ENCODE measurements at places on chromosomes 4 and X.

GRCh38 chr4:89293299-89293698 is 14.3 kb downstream of the GPRIN3 start:
- no peak for ATAC-seq

DNA sequence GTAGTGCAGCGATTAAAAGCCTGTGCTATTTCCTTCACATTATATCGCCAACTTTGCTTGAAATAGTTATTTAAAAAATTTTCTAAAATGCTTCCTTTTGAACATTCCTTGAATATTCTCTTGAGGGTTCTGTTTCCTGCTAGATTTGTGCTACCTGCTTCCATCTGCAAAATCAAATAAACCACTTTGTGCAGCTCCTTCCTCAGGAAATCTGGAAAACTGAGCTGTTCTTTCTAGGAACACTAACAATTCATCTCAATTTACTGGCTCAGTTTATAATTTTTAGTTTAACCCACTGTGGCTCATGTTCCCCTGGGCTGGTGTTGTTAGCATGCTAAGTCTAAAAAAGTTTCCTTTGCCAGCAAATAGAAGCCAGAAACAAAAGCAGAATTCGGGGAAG is 88.1 kb upstream of the LCORL start:
- no peak for ATAC-seq

DNA sequence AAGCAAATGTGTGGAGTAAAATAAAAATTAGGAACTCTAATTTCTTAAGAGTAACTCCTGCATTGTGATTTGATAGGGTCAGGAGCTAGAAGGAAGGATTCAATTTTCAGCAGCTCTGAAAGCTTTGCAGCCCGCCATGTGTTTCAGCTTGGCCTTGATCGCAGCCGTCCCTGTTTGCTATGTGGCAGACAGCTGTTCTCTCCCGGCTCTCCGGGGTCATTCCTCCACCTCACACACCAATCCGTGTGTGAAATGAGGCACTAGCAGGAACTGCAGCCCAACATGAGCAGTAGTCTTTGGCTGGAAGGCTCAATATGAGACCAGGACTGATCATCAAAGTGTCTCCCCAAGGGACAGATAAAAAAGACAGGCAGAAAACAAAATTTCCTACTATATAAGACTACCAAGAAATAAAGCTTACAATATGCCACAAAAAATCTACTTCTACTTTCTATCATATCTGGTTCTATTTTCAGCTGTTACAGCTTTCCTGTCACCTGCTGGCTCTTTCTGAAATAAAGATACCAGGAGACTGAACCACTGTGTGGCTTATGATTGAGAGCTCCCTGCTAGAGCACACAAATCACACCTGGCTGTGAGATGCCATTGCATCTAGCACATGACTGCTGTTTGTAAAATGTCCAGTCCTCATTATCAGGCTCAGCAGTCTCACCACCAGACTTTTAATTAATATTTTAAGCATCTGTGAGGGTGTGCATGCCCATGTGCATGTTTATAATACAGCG is 44.1 kb upstream of the SEC24B start:
- peak; percentile 56 for ATAC-seq

- ATAC-seq, result no peak
Observed at GRCh38 chr4:5021546-5021945, 2.3 kb upstream of the CYTL1 start.

- ATAC-seq, result no peak
Observed at GRCh38 chrX:35166023-35166422, 223.4 kb downstream of the FAM47B start.

DNA sequence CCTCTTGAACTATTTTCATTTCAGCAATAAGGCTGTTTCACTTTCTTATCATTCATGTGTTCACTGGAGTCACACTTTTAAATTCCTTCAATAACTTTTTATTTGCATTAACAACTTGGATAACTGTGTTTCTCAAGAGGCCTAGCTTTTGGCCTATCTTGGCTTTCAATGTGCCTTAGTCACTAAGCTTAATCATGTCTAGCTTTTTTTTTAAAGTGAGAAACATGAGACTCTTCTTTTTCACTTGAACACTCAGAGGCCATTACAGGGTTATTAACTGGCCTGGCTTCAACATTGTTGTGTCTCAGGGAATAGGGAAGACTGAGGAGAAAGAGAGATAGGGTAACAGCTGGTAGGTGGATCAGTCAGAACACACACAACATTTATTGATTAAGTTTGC is 64.0 kb upstream of the VCX2 start:
- no peak for ATAC-seq

DNA sequence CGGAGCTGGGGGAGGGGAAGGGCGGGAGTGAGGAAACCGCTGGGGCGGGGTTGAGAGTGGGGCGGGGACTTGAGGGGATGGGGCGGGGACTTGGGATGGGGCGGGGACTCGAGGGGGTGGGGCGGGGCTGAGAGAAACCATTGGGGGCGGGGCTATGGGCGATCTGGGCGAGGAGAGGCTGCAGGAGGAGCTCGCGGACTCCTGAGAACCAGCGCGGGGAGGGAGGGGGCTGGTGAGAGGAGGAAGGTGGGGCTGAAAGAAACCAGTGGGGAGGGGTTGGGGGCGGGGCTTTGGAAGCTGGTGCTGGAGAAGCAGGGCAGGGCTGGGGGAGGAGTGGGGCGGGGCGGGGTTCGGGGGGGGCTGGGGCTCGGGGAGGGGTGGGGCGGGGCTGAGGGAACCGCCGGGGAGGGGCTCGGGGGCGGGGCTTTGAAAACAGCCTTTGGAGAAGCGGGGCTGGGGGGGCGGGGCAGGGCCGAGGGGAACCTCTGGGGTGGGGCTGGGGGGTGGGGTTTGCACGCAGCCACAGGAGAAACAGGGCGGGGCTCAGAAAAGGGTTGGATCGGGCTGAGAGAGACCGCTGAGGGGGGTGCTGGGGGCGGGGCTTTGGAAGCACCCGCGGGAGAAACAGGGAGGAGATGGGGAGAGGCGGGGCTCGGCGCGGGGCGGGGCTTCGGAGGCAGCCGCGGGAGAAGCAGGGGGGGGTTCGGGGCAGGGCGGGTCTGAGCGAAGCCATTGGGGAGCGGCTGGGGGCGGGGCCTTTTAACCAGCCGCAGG is 777 bp upstream of the EOLA2 start:
- peak; percentile 2 for ATAC-seq

DNA sequence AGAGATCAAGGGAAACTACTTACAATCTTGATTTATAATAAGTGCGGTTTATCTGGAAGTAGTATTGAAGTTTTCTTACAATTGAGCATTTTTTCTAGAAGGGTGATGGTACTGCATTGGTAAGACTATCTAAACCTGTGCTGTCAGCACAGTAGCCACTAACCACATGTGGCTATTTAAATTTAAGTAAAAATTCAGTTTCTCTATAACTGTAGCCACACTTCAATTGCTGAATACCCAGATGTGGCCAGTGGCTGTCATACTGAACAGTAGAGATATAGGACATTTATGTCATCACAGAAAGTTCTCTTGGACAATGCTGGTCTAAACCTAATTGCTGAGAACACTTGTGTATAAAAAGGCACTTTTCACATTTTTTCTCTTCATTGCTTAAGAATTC is 222.7 kb downstream of the CBR4 start:
- ATAC-seq, result no peak

DNA sequence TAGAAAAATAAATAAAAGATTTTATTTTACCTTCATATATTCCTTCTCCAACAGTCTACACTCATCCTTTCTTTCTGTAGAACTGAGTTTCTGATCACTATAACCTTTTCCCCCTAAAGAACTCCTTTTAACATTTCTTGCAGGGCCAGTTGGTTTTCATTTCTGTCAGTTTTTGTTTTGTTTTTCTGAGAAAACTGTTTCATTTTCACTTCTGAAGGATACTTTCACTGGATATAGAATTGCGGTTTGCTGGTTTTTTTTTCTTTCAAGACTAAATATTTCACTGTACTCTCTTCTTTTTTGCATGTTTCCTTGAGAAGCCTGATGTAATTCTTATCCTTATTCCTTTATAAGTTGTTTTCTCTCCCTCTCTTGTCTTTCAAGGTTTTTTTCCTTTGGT is 90.4 kb upstream of the EOLA2 start:
- no peak for ATAC-seq

DNA sequence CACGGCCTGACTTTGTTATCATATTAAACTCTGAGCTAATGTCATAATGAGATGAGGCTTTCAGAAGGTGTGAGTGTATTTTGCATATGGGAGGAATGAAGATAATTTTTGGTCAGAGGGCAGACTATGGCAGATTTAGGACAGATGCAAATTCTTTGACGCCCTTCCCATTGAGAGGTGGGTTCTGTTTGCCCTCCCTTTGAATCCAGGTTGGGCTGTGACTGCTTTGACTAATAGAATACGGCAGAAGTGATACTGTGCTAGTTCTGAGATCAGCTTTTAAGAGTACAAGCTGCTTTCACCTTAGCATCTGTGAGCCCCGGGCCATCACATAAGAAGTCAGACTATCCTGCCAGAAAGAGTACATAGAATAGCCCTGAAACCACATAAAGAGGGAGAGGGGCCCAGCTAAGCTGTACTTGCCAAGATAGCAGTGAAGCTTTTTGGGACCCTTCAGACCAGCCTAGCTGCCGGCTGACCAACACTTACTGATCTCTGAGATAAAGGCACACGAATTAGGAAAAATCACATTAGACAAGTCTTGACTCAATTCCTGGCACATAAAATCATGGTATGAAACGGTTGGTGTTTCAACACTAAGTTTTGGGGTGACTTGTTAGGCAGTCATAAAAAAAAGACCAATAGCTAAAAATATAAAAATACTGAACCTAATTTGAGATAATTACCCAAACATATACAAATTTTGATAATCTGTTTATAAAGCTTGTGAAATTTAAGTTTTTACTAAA is 166.7 kb upstream of the SH3RF1 start:
- ATAC-seq, result no peak

- ATAC-seq, result no peak
Observed at GRCh38 chrX:43595931-43596330, 60.2 kb upstream of the MAOA start.

- no peak for ATAC-seq
Observed at GRCh38 chrX:69189576-69190371, 24.5 kb upstream of the PJA1 start.

- ATAC-seq, result no peak
Observed at GRCh38 chr4:115128037-115128436, 14.6 kb upstream of the NDST4 start.

DNA sequence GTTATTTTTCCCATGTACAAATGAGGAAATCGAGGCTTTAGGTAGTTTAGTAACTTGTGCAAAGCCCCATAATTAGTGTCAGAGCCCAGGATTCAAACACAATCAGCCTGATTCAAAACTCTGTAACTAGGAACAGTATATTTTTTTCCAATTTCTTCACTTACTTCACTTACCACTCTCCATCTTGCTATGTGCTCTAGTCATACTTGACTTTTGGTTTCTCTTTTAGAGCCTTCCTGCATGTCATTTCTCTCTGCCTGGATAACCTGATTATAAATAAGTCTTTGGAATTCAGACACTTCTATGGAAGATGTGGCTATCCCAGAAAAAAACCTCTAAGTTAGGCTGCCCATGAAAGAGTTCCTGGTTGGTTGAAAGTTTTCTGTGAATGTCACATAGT is 22.2 kb downstream of the SATL1 start:
- ATAC-seq, result no peak

DNA sequence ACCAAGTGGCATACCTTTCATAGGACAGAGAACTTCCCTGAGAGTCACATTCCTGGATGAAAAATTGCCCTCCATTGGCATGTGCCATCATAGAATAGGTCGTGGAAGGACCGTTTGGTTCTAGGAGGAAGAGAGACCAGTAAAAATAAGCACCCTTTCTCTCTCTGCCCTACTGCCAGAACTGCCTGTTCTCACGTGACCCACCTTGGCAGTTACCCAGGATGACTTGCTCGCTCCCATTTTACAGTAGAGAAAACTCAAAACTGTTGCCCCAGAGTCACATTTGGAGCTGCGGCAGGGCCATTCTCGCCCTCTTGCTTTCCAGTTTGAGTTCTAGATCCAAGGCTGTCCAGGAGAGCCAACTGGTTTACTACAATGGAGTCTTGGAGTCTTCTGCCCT is 1.1 kb upstream of the NLGN3 start:
- ATAC-seq, result no peak

GRCh38 chr4:34644579-34645115 is 1599.7 kb downstream of the ARAP2 start:
- ATAC-seq, result no peak

- peak; percentile 66 for ATAC-seq
Observed at GRCh38 chr4:100414016-100414790, 103.6 kb downstream of the EMCN start.

DNA sequence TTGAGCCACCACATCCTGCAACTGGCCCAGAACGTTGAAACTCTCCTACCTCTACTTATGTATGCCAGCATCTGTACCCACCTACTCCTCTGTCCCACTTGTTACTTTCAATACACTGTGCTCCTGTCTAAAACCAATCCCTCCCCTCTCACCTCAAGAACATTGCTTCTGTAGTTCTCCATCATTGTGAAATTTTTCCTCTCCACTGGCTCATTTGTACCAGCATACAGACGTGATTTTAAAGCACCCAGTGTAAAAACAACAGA is 25.5 kb upstream of the USO1 start:
- no peak for ATAC-seq

Data from SK-N-SH treated with all-trans-retinoic acid at 6 μM for 48 hours (cell line).